ENCODE measurements at places on chromosomes 11 and 22.

GRCh38 chr11:23023319-23023718 is 163.0 kb upstream of the CCDC179 start:
- no peak for DNase-seq

- peak; percentile 39 for DNase-seq
Measured at GRCh38 chr11:30876663-30877396, 290.7 kb upstream of the MPPED2 start.

DNA sequence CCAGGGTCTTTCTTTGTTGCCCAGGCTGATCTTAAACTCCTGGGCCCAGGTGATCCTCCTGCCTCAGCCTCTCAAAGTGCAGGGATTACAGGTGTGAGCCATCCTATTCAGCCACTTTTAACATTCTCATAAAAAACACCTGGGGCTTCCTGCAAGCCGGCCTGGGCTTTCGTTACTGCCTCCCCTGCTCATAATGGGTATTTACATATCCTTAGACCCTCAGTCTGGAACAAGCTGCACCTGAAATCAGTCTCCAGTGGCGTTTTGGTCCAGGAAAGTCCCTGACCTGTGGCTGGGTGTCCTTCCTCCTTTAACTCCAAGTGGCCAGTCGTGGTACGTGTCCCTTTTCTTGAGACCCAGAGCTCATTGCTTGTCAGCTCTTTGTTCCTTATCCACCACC is 320.7 kb downstream of the TMEM135 start:
- no peak for DNase-seq

DNA sequence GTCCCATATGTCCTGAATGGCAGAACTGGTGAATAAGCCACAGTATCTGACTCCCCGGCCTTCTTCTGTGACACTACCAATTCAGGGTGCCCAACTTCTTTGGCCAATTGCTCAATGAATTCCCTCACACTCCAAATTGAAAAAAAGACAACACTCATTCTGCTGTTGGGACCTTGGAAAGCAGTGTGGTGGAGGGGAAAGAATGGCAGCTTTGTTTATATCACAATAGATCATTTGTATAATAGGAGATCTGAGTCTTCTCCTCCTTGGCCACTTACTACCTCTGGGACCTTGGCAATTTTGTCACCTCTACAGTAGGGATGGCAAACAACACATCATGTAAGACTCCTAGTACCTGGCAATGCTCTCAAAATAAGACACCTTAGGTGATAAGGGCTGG is 64.6 kb downstream of the OPCML start:
- no peak for DNase-seq

- no peak for DNase-seq
Measured at GRCh38 chr11:92775003-92775676, 194.3 kb upstream of the MTNR1B start.

GRCh38 chr22:19523240-19524169 is 705 bp downstream of the CLDN5 start:
- DNase-seq: peak; percentile 30

- DNase-seq: no peak
Measured at GRCh38 chr22:47303161-47303890, 540.9 kb downstream of the TBC1D22A start.

- no peak for DNase-seq
Measured at GRCh38 chr11:118633319-118633690, 25.9 kb downstream of the PHLDB1 start.

- DNase-seq: no peak
Measured at GRCh38 chr11:112222303-112222702, 3.9 kb upstream of the PTS start.

DNA sequence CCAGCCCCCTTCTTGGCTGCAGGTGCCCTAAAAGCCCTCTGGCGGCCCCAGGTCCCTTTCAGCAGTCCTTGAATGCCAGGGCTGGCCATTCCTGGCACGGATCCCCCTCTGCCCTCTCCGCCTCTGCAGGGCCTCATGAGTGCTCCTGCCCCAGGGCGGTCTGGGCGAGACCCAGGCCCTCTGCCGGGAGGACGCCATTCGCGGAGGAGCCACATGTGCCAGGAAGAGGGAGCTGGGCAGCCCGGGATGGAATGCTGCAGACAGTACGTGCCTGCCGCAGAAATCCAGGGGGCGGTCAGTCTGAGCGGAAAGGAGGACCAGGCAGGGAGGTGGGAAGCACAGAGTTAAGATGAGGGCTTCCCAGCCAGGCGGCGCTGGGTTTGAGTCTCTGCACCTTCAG is 2.8 kb downstream of the CABP7 start:
- DNase-seq: no peak

DNA sequence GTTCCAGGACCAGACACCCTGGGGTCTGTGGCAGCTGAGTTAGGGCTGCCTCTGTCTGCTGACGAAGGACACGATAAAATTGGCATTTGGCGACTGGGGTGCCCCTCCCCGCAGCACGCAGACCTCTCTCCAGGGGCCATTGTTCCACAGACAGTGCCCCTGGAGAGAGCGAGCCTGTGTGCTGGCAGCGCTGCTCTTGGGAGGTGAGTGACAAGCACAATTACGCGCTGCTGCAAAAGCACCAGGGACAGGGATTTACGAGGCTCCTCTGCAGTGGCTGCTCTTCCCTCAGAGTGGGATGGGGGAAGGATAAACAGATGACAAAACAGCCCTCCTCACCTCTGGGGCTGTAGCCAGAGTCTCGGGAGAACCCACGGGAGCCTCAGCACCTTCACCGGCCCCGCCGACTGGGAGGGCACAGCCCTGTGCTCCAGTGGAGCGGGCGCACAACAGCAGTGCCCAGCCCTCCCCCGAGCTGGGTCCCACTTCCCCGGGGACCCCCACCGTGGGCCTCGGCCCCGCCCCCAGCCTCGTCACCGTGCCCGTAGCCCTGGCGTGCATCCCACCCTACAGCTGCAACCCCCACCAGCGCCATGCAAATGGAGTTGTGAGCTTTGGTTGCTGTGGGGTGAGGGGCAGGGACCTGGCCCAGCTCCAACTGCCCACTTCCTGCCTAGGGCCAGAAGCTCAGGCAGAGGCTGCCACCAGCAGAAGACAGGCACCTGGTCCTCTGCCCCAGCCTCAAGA is 19.6 kb downstream of the CHID1 start:
- DNase-seq: no peak

GRCh38 chr11:73139476-73140198 is 2.5 kb downstream of the FCHSD2 start:
- DNase-seq: peak; percentile 60

- DNase-seq: peak; percentile 94
Measured at GRCh38 chr11:66421492-66422205, 814 bp downstream of the NPAS4 start.

GRCh38 chr22:37801946-37802309 is 5.8 kb upstream of the GCAT start:
- no peak for DNase-seq

DNA sequence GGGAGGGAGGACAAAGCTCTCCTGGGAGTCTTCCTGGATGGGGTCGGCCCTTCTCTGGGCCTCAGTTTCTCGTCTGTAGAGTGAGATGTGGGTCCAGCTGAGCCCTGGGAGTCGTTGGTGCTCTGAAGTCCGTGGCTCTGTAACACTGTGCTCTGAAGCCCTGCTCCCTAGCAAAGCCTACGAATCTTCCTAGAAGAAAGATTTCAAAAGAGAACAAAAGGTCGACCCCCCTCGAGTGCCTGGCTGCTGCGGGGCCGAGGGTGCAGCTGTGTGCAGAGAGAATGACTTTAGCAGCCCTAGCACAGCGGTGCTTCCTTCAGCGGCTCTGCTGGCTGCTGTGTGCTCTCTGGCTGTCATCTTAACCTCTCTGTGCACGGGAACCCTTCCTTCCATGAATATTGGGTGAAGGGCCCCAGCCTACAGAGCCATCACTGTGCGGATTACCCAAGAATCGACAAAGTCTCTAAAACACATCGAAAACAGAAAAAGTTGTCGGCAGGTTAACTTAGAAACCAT is 10.7 kb downstream of the ANO1 start:
- DNase-seq: no peak

GRCh38 chr11:119739021-119739703 is 10.2 kb upstream of the NECTIN1 start:
- DNase-seq: no peak

- no peak for DNase-seq
Measured at GRCh38 chr22:49867303-49868265, 13.9 kb downstream of the ZBED4 start.

DNA sequence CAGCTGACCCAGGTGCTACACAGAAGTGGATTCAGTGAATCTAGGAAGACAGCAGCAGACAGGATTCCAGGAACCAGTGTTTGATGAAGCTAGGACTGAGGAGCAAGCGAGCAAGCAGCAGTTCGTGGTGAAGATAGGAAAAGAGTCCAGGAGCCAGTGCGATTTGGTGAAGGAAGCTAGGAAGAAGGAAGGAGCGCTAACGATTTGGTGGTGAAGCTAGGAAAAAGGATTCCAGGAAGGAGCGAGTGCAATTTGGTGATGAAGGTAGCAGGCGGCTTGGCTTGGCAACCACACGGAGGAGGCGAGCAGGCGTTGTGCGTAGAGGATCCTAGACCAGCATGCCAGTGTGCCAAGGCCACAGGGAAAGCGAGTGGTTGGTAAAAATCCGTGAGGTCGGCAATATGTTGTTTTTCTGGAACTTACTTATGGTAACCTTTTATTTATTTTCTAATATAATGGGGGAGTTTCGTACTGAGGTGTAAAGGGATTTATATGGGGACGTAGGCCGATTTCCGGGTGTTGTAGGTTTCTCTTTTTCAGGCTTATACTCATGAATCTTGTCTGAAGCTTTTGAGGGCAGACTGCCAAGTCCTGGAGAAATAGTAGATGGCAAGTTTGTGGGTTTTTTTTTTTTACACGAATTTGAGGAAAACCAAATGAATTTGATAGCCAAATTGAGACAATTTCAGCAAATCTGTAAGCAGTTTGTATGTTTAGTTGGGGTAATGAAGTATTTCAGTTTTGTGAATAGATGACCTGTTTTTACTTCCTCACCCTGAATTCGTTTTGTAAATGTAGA is 1.7 kb downstream of the MALAT1 start:
- peak; percentile 80 for DNase-seq

DNA sequence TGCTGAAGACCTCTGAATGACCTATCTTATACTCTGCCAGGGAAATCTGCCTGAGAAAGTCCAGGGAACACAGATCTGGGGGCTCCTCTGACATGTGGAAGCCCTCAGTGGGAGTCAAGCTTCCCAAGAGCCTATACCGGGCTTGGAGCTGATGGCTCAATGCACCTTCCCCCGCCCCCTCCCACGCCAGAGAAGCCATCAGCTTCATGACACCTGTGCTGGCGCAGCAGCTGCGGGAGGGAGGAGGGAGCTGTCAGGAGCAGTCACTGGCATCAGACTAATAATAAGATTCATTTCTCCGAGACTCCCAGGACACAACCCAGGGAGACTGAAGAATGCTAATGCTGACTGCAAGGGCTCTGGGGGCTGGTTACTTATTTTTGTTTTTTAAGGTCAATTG is 47.8 kb downstream of the SPATA19 start:
- DNase-seq: no peak

- peak; percentile 90 for DNase-seq
Measured at GRCh38 chr11:45091563-45092403, 54.7 kb upstream of the PRDM11 start.

DNA sequence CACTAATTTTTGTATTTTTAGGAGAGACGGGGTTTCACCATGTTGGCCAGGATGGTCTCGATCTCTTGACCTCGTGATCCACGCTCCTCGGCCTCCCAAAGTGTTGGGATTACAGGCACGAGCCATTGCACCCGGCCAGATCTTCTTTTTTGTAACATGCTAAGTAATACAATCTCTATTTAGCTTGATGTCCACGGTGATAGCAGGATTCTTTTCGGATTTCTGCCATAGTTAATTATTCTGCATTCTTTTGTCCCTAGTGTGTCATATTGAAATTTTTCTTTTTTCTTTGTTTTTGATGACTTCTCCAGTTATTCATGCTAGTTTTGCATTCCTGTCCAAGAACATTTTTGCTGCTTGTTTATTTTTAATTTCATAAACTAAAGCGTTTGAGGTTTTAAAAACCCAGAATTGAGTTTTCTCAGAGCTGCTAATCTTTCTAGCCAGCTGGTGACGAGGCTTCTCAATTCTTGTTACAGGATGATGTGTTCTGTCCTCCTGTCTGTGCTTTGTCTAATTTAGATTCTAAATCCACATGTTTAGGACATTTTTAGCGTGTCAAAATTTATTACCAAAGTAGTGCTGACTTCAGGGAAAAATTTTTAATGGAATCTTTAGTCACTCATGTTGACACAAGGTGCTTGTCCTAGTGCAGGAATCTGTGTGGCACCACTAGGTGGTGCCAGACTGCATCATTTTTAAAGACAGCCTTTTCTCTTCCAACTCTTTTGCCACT is 21.8 kb downstream of the NF2 start:
- DNase-seq: peak; percentile 79

- no peak for DNase-seq
Measured at GRCh38 chr11:113567867-113568544, 92.8 kb upstream of the DRD2 start.

DNA sequence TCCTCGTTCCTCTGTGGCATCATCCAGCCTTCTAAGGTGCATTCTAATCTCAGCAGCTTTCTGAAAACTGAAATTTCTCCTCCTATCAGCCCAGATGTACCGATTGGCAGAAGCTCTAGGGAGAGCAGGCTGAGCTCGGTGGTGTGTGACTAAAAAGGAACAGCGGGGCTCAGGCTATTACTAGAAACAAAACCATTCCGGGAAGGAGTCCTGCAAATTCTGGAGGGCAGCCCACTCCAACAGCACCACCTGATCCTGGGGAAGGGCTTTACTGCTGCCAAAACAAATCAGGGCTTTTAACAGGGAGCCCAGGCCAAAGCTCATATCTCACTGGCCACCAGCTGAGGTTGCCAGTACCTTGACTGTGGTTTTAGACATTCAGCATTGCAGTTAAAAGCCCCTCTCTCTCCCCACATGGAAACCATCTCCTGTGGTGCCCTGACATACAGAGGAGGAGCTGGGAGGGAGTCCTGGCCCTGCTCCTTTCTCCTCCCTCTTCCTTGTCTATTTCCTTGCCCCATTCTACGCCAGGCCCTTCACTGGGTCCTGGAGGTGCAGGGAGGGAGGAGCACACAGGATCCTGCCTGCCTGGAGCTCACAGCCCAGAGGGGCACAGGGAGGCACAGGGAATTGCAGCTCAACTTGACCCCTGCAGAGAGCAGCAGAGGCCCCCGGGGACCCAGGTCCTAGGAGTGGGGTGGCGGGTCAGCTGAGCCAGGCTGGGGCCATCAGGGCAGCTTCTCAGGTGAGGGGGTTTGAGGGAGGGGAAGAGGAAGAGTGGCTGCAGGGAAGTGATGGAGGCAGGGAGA is 889 bp downstream of the PLAAT4 start:
- peak; percentile 44 for DNase-seq
